Stimulated activated CD8-positive, alpha-beta memory T cell treated with anti-CD3 and anti-CD28 coated beads, Interleukin-15, amount 100 ng/mL, for 4 hours (primary cell): ENCODE measurements at places on chromosomes 1 and 21.

- no peak for DNase-seq
These were observed 3.6 kb upstream of the HMGCS2 start for GRCh38 chr1:119772298-119772697.

- no peak for DNase-seq
These were observed 10.1 kb downstream of the AGMAT start for GRCh38 chr1:15574741-15575140.

- no peak for DNase-seq
These were observed 38.4 kb downstream of the NRIP1 start for GRCh38 chr21:15026370-15026769.

GRCh38 chr1:185786524-185786923 is 52.3 kb downstream of the HMCN1 start:
- no peak for DNase-seq

GRCh38 chr1:150484431-150484830 is 2.8 kb upstream of the TARS2 start:
- DNase-seq = no peak

GRCh38 chr1:27605796-27606707 is 2.1 kb upstream of the AHDC1 start:
- no peak for DNase-seq

DNA sequence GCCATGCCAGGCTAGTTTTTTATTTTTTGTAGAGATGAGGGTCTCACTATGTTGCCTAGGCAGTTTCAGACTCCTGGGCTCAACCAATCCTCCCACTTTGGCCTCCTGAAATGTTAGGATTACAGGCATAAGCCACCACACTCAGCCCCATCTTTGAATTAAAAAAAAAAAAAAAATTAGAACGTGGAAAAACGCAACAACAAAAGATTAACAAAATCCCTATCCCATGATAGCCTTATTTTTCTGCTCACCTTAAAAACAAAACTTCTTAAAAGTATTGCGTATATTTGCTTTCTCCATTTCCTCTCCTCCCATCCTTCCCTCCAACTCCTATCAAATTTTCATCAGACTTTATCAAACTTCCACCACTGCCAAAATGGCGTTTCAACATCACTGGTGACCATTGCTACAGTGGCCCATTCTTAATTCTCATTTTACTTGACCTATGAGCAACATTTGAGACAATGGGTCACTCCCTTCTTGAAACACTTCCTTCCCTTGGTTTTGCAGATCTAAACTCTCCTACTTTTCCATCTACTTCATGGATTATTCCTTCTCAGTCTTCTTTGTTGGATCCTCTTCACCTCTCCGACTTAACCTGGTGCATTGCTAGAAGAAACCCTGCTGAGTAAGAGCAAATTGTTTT is 579 bp upstream of the ZNF684 start:
- DNase-seq = no peak

GRCh38 chr21:41765420-41765821 is 1.4 kb downstream of the RIPK4 start:
- no peak for DNase-seq

- DNase-seq = no peak
These were observed 12.7 kb upstream of the RNF187 start for GRCh38 chr1:228474507-228474906.

GRCh38 chr1:93591676-93592550 is 89.7 kb downstream of the BCAR3 start:
- DNase-seq = no peak

- DNase-seq = no peak
These were observed 54.9 kb upstream of the RGS7 start for GRCh38 chr1:241411776-241412338.

- no peak for DNase-seq
These were observed 37.8 kb upstream of the RRP15 start for GRCh38 chr1:218247339-218247738.

DNA sequence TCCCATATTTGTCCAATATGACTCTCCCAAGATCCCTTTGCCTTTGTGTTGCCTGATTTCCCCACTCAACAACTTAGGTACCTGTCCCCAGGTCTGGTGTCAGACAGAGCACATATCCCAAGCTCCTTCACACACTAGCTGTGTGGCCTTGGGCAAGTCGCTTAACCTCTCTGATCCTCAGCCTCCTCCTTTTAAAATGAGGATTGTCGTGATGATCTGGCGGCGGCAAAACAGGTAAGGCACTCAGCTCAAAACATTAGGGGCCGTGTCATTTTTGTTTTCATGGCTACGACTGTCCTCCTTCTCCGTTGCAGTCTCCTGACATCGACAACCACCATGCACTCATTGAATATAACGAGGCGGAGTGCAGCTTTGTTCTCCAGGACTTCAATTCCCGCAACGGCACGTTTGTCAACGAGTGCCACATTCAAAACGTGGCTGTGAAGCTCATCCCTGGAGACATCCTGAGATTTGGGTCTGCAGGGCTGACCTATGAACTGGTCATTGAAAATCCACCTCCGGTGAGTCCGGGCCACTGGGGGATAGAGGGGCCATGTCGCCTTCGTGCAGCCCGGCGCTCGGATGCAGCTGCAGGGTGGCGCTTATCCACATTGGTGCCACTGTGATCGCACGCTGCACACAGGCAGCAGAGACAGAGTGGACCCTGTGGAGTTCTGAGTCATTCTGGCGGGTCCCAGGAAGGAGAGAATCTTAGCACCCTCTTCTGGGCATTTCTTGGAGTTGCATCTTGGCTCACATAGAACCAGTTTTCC is 25.2 kb downstream of the FHAD1 start:
- DNase-seq = no peak

DNA sequence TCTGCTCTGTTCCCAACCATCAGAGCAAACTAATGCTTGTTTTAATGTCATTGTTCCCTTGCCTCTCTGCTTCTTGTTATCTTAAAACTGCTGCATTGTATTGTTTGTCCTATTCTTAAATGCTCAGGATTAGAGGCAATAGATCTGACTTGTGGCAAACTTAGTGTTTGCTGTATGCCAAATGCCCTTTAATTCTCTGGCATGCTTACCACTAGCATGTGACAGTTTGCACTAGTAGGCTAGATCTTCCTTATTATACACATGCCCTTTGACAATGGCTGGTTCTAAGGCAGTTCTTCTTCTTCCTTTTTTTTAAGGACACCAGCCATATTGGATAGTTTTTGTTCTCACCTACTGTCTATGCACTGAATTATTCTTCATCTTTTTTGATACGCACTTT is 30.1 kb downstream of the PALMD start:
- no peak for DNase-seq

GRCh38 chr1:66160719-66161118 is 368.0 kb downstream of the PDE4B start:
- DNase-seq = no peak

GRCh38 chr1:110336300-110337039 is 2.7 kb upstream of the RBM15 start:
- no peak for DNase-seq
